ENCODE measurements at places on chromosomes 7 and 10.

- no peak for DNase-seq
Measured at GRCh38 chr10:11546581-11546980, 64.9 kb downstream of the USP6NL start.

GRCh38 chr10:132065491-132066105, at the start of gene JAKMIP3:
Gene JAKMIP3, plus strand, starts transcription at chr10:132065946. Its CDS starts 38,863 bp downstream, at chr10:132104809.
- DNase-seq, result no peak

DNA sequence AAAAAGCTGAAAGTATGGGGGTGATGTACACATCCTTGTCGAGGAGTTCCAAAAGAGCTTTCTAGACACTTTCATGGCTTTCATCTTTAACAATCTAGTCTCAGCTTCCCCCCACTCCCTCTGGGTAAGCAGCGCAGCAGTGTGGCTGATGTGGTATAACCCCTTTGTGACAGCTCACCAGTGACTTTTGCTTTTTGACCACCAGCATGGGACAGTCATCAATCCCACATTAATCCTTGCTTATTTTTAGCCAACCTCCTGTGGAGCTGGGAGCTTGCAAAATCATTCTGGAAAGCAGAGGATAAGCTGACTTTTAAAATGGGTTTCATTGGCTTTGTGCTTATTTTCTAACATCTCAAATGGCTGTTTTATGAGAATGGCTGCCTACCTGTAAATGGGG, 272.7 kb downstream of the HDAC9 start:
- DNase-seq, result no peak

- DNase-seq, result no peak
Measured at GRCh38 chr10:73439055-73439454, 5.7 kb upstream of the MSS51 start.

DNA sequence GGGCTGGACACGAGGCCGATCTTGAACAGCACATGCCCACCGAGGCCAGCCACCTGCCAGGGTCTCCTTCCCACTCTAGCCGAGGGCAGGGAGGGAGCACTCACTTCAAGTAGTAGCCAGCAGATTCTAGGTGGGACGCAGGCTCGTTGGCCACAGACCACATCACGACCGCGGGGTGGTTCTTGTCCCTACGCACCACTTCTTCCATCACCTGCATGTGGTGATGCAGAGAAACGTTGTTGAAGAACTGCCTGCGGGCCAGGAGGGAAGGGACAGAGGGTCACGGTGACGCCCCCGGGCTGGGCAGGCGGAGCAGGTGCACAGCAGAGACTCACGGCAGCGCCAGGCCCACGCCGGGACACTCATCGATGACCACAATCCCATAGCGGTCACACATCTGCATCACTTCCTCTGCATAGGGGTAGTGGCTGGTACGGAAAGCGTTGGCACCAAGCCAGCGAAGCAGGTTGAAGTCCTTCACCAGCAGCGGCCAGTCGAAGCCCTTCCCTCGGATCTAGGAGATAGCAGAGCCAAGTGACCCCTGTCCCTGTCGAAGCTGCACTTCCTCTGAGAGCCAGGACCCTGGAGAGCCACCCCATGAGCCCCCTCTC, 7.7 kb downstream of the GUSB start:
- no peak for DNase-seq

DNA sequence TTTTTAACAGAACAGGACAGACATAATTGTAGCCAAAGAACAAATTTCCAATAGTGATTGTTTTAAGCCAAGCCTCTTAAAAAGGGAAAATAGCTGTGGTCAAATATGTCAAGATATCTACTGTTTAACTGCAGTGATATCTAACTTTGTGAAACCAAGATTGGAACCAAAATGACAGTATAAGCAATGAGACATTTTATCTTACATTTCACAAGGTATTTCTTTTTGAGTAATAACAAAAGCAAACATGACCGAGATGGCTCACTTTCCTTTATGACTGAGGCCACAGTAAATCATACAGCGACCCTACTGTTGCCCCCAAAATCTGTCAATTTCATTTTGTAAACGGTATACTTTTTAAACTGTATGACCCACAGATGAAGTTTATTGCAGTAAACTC, 215.8 kb downstream of the MLLT10 start:
- DNase-seq, result no peak

GRCh38 chr7:113179313-113179712, 61.0 kb upstream of the SMIM30 start:
- DNase-seq, result no peak

DNA sequence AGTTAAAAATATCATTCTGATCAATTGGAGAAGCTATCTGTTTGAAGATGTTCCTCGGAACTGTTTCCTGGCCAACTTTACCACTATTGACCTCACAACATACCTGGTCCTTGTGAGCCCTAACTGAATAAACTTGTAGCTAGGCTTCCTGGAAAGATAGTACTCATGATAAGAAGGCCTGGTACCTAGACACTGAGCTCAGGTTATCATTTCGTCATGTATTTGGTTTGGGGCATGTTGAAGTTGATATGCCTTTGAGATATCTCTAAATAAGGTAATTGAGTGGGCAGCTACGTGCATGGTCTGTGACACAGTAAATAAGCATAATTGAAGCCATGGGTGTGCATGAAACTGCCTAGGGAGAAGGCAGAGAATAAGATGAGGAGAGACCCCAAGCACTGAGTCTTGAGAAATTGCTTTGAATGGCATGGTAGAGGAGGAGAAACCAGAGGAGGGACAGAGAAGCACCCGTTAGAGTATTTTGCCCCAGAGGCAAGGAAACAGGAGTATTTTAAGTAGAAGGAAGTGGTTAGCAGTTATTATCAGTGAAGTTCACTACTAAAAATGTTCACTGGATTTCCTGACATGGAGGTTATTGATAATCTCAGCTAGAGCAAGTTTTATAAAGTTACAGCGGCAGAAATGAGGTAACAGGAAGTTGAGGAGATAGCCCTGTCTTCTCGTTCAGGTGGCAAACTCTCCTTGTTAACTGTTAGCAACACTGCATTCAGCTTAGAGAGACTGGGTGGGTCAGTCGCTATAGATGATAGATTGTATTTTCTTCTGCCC, 55.6 kb downstream of the CC2D2B start:
- no peak for DNase-seq

DNA sequence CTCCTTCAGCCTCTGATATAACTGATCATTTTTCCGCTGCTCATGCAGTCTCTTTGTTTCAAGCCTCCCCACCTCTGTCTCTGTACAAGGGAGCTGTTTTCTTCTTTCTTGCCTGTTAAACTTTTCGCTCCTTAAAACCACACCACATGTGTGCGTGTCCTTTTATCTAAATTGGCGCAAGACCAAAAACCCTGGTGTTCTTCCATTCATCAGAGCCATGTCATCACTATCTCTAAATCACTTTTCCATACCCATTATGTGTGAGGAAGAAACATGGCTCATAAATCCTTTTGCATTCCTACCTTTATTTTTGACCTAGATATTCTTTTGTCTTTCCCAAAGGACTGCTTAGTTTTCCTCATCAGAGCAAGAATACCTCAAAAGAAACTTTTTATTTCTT, 239.0 kb upstream of the IMMP2L start:
- DNase-seq, result no peak

DNA sequence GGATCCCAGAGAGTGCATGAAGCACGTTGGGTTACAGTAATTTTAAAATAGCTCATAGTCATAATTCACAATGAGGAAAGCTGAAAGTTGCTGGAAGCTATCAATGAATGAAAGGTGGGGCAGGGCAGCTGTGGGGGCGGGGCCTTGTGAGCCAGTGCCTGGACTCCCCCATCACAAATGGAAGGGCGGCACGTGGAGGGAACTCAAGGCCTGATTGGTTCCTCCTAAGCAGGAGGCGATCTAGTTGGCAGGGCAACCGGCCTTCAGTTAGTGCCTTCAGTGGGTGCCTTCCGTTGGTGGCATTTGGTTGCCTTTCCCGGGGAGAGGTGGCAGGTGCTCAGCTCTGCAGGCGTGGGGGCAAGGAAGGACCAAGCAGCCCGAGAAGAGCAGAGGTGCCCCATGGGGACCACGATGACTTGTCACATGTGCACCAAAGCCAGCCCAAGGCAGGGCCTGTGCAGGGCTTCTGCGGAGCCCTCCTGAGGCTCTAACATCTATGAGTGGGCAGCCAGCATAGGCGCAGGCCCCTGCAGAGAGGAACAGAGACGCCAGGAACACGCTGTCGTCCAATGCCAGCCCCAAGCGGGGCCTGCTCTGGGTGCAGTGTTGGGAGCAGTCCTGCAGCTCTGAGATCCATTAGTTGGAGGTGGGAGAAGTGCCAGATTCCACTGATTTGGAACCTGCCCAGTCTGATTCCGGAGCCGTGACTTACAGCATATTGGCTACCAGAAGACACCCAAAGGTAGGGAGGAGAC, 59.8 kb upstream of the PDSS1 start:
- DNase-seq, result no peak

DNA sequence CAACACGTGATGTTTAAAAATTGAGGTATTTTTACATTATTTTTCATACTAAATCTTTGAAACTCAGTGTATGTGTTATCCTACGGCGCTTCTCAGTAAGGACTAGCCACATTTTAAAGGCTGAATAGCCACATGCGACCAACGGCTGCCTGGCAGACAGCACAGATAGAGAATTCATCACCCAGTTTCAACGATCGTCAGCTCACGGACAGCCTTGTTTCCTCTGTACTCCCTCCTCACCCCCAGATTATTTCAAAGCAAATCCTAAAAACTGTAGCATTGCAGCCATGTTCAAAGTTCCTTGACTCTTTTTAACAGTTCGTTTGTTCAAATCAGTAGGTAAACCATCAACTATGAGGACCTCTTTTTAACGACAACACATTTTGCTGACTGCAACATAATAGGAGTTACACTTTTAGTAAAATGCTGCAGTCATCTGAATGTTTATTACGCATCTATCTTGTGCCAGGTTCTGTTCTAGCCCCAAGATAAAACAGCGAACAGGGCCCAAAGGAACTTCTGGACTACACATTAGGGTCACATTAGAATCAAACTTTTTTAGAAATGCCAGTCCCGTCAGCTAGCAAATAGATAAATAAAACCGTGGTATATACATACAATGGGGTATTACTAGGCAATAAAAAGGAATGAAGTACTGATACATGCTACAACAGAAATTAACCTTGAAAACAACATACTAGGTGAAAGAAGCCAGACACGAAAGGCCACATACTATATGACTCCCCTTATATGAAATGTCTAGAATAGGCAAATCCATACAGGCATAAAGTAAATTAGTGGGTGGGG, 5.7 kb downstream of the OSBPL3 start:
- DNase-seq, result no peak

DNA sequence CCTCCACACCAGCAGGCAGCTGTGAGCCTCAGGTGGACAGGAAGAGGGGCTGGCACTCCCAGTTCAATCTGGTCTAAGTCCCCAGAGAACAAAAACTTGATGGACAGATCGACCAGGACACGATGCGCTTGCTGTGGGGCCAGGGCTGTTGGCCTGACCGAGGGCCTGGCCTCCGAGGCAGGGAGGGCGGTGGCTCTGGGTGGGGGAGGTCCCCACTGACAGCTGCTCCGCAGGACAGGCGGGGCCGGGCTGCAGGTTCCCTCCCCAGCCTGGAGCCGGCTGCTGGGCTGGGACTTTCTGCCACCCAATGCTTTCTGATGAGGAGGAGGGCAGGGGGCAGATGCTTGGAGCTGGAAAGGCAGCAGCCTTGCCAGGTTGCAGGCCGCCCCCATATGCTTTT, 37.4 kb upstream of the ADGRA1 start:
- DNase-seq, result no peak
